ENCODE measurements at places on chromosomes 7 and 10.

- DNase-seq, result no peak
Measured at GRCh38 chr10:110834629-110835301, 37.0 kb upstream of the PDCD4 start.

DNA sequence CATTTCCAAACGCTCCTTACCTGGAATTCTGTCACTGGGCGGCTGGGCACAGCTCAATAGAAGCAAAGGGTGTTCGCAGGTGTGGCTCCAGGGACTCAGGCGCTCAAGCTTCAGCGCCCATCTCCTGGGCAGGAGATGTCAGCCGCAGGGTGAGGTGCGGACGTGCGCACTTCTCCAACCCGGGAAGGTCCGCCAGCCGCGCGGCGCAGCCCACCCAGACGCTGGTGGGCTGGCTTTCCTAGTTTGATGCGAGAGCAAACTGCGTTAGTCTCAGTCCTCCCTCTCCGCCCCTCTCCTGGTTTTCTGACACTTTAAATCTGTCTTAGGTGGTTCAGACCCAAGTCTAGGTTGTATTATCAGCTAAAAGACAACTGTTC, 267 bp downstream of the CALCR start:
- DNase-seq, result no peak

GRCh38 chr7:144821067-144821466, 14.8 kb downstream of the TPK1 start:
- no peak for DNase-seq

DNA sequence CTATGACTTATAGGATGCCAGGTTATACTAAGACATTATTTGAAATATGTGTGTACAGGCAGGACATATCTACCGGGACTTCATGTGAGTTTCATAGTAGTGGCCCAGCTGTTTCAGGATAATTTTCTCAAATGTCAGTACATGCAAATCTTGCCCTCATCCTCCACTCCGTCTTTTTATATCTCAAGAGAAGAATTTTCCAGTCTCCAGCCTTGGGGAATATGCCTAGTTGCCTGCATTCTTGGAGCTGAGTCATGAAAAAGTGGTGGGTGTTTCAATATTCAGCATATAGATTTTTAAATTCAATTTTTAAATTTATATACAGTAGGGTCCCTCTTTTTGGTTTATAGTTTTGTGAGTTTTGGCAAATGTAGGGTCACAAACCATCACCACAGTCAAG, 236.7 kb downstream of the OTUD1 start:
- DNase-seq, result no peak

DNA sequence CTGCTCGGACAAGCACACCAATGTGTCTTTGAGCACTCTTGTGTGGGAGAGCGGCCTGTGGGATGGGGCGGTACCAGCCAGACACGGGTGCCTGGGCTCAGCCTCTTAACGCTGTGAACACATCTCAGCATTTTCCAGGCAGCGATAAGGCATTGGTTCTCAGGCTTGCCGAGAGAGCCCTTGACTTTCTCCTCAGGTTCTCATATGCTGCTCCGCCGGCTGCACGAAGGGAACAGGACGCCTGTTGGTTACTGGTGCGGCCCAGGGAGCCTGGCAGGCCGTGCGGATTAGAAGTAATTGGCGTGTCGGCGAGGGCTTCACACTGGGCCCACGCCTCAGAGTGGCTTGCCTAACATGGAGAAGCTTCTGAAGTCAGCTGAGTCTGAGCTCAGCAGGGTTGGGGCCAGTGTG, 456.7 kb upstream of the FOXK1 start:
- DNase-seq, result no peak

- DNase-seq, result no peak
Measured at GRCh38 chr7:47361746-47362215, 220.1 kb downstream of the TNS3 start.

DNA sequence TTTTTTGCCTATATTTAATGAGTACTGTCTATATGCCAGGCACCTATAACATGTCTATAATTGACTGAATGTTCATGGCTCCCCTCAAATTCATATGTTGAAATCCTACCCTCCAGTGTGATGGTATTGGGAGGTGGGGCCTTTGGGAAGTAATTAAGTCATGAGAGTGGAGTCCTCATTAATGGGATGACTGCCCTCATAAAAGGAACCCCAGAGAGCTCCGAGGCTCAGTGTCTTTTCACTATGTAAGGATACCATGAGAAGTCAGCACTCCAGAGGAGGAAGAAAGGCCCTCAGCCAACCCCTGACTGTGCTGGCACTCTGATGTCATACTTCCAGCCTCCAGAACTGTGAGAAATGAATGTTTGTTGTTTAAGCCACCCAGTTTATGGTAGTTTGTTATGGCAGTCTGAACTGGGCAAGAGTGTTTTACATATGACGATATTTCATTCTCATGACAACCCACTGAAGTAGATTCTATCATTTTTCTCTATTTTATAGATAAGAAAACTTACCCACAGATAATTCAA, 61.1 kb upstream of the PCGF5 start:
- no peak for DNase-seq

- DNase-seq, result no peak
Measured at GRCh38 chr7:34845666-34846361, 187.8 kb downstream of the NPSR1 start.

DNA sequence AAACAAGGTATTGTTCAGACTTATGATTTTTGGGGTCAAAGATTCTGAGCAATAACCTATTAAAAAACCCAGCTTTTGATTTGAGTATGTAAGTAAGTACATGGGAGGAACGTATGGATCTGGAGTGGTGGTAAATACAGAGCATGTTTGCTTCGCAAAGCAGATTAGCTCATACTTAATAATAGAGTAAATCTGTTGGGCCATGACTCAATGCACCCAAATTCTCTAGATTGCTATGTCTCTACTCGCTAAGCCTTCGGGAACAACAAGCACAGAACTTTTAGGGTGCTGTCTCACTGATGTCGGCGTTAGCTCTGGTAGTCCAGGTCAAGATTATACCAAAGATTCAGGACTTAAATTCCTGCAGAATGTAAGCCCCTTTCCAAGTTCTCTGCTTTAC, 807 bp upstream of the MINPP1 start:
- no peak for DNase-seq

DNA sequence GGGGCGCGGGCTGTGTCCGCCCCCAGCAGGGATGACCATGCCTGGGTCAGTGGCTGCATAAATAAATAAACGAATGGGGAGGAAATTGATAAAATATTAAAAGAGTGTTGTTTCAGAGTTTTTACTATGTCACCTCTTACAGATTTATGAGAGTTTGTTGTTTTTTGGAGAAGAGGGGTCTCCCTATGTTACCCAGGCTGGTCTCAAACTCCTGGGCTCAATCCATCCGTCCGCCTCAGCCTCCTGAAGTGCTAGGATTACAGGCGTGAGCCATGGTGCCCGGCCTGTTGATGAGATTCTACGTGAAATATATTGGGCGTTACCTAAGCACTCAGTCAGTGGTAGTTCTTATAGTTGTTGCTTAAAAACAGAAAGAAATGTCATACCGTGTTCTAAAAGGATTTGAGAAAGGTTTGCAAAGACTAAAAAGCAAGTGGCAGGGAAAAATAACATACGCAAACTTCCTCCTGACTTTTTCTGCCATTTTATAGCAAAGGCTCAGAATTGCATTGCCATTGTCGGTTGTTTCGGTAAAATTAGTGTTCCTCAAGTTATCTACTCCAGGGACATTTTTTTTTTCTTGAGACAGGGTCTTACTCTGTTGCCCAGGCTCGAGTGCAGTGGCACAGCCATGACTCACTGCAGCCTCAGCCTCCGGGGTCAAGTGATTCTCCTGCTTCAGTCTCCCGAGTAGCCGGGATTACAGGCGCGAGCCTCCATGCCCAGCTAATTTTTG, 39.5 kb upstream of the FOXK1 start:
- no peak for DNase-seq
